ENCODE measurements at places on chromosomes 5 and 9.

- no peak for DNase-seq
These were observed 3.5 kb upstream of the WDR38 start for GRCh38 chr9:124849801-124850200.

GRCh38 chr5:55713871-55714270, 1.7 kb upstream of the SLC38A9 start:
- no peak for DNase-seq

GRCh38 chr5:145975361-145976066, 39.1 kb downstream of the SH3RF2 start:
- DNase-seq: no peak

DNA sequence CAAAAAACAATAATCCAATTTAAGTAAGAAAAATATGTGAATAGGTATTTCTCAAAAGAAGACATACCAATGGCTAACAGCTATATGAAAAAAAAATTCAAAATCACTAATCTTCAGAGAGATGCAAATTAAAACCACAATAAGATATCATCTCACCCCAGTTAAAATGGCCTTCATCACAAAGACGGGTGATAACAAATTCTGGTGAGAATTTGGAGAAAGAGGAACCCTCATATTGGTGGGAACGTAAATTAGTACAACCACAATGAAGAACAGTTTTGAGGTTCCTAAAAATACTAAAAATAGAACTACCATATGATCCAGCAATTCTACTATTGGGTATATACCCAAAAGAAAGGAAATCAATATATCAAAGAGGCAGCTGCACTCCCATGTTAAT, 94.3 kb downstream of the TMEM167A start:
- no peak for DNase-seq

DNA sequence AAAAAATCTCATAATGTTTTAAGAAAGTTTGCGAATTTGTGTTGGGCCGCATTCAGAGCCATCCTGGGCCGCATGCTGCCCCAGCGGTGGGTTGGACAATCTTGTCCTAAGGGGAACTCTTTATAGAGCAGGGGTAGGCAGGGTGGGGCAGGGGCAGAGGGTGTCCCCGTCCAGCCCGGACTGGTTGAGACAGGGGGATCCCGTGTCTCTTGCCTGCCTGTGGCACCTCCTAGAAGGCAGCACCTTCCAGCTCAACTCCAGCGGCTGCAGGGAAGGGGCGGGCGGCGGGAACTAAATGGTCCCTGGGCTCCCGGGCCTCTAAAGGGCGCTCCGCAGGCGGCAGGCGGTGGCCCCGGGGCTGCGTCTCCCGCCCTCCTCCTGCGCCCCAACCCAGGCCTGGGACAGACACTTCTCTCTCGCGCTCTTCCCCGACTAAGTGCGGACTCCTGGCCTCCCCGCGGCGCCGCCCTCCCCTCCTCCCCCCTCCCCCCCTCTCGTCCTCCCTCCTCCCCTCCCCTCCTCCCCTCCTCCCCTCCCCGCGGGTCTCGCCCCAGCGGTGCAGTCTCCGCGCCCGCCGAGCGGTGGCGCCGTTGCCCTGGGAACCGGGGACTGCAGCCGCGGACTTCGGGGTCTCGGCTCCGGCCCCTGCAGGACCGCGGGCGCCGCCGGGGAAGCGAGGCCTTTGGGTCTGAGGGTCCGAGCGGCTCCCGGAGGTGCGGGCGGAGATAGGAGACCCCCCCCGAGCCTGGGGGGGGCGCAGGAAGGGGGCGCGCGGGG, 132.6 kb downstream of the MRPL36 start:
- no peak for DNase-seq

DNA sequence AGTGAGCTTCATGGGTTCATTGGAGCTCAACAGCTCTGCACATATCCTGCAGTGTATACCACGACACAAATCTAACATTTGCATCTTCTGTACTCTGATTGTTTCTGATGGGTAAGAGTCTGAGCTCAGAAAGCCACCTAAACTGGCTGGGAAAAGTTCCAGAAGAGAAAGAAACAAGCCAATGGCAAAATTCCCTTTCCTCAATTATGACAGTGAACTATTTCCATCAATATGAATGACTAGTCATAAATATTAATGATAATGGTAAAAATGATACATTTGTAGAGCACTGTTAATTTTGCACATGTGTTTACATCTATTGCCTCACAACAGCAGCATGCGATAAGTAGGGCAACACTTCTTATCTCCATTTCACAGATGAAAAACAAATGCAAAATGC, 1101.6 kb upstream of the DMAC1 start:
- DNase-seq: no peak

GRCh38 chr9:100111235-100111634, 12.2 kb downstream of the INVS start:
- DNase-seq: peak; percentile 2

- DNase-seq: no peak
These were observed 391.6 kb downstream of the DMRTA1 start for GRCh38 chr9:22838266-22838665.

GRCh38 chr5:77621440-77621839, 17.1 kb downstream of the OTP start:
- DNase-seq: no peak

DNA sequence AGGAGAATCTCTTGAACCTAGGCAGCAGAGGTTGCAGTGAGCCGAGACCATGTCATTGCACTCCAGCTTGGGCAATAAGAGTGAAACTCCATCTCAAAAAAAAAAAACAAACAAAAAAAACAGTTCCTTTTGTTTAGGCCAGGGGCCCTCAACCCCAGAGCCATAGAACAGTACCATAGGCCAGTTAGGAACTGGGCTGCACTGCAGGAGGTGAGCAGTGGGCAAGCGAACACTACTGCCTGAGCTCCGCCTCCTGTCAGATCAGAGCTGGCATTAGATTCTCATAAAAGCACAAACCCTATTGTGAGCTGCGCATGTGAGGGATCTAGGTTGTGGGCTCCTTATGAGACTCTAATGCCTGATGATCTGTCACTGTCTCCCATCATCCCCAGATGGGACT, 49.1 kb upstream of the SUB1 start:
- no peak for DNase-seq

DNA sequence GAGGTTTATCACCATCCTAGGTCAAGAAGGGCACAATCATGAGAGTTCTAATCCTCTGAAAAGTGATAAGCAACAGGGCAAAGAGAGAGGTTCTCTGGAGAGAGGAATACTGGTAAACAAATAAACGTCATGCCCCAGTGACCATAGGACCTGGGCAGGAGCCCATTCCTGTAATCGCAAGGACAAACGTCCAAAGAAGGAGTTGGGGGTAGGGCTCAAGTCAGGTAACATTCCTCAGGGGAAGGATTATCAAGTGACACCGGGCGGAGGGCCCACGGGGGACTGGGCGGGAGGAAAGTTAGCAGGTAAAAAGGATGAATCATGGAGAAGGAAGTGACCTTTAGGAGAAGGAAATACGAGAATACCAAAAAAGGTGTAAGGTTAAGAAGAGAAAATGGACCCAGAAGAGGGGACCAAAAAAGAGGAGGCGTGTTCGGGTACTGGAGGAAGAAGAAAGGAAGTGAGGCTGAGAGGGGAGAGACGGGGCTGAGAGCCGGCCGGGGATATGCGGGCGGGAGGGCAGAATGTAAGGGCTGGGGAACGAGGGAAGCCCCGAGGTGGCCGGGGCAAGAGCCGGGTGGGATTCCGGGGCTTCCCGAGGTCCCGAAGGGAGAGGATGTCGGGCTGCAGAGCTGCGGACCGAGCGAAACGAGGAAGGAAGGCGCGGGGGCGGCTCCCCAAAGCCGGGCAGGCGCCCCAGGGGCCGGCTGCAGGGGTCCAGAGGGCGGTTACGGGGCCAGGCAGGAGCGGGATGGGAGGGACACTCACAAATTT, 583 bp downstream of the DIAPH1 start:
- DNase-seq: no peak

GRCh38 chr5:71932655-71933338, 174.5 kb upstream of the MAP1B start:
- DNase-seq: no peak

DNA sequence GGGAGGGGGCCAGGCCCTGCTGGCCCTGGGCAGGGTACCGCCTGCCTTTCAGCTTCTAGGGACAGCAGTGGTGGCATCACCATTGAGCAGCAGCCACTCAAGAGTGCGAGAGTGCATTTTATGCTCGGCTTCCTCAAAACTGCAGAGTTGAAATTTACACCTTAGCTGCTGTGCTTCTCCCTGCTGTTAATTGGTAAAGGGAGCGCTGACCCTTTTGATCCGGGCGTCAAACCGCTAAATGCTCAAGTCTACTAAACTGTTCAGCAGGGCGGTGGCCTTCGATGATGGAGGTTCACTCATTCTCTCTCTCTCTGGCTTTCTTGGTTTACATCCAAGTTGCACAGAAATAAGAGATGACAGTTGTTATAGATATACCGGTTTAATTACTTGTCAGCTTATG, 368.6 kb upstream of the IRX2 start:
- no peak for DNase-seq

DNA sequence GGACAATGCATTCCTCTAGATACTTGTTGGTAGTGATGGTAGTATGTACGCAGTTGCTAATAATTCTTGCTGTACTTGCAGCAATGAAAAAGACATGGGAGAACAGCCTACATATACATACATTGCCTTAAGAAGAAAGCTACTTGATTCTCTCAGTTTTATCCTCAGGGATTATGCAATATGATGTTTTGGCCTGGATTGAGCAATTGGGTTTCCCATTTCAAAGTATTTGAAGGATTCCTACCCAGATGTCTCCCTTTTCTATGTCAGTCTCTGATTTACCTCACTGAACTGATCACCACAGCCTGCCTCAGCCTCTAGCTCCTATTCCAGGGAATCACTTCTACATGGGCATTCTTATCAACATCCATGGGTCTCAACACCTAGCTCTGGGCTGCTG, 210.1 kb upstream of the CDH10 start:
- no peak for DNase-seq

DNA sequence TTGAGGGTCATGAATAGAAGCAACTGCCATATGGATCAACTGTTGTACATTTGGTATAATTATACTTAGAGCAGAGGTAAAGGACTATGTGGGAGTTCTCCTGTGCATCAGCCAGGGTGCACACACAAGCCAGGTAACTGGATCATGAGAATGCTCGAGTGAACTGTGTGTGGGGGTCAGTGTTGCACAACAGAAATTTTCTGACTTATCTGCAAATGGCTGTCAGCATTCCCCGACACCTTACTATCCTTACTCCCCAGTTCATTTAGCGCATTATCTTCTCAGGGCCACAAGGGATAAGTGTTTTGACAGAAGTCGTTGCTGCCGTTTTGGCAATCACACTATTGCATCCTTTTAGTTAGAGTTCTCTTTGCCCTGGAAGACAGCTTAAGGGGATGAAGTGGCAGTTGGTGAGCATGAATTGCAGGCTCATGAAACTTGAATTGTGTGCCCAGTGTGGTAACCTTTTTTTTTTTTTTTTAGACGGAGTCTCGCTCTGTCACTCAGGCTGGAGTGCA, 1.7 kb downstream of the CANX start:
- no peak for DNase-seq

- no peak for DNase-seq
These were observed 226.1 kb upstream of the PIK3R1 start for GRCh38 chr5:67989456-67989855.

DNA sequence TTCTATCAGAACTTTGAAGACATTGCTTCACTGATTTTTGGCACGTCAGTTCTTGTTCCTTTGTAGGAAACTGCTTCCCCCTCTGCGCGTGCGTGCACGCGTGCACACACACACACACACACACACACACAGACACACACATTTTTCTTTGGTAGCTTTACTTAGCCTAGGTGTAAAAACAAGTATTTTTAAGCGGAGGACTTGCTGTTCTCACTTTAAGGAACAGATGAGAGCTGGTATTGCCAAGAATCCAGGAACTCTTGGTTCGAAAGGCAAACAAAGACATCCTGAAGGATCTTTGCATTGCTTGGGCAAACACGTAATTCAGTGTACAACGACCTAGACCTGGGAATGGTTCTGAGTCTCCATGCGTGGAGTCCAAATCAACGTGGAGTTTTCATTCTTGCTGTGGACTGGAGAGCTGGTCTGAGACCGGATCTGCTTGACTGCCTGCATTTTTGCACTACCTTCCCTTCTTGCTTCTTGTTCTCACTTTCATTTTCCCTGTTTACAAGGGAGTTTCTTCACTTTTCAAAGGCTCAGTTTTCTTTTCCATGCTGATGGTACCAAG, 8.2 kb downstream of the TMEM268 start:
- DNase-seq: no peak

DNA sequence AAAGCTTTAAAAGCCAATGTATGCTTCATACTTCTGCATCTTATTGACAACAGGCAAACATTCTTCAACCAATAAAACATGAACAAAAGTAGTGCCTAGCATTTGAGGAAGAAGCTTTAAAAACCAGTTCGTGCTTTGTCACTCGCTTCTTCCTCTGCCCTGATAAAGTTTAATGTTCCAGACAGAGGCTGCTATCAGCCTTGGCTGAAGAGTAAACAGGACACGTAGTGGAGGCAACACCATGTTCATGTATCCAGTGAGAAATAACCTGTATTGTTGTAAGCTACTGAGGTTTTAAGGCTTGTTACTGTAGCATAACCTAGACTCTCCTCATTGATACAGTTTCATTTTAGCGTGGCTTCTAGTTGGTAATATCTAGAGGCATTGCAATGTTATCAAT, 3.2 kb upstream of the FUBP3 start:
- DNase-seq: no peak

DNA sequence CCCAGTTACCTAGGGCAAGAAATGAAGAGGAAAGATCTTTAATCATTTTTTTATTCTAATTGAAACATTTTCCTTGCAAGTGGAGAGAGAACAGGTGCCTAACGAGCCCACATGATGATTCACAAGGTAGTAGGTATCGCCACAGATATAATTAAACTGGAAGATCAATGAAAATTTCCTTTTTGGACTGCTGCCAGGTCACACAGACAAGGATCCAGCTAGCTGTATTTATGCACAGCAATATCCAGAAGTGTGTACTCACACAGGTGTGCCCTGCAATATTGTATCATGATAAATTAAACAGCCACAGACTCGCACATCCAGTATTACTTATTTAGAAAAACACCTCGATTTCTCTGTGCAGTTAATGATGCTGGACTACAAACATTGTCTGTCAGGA, 294.0 kb upstream of the SMARCA2 start:
- no peak for DNase-seq

DNA sequence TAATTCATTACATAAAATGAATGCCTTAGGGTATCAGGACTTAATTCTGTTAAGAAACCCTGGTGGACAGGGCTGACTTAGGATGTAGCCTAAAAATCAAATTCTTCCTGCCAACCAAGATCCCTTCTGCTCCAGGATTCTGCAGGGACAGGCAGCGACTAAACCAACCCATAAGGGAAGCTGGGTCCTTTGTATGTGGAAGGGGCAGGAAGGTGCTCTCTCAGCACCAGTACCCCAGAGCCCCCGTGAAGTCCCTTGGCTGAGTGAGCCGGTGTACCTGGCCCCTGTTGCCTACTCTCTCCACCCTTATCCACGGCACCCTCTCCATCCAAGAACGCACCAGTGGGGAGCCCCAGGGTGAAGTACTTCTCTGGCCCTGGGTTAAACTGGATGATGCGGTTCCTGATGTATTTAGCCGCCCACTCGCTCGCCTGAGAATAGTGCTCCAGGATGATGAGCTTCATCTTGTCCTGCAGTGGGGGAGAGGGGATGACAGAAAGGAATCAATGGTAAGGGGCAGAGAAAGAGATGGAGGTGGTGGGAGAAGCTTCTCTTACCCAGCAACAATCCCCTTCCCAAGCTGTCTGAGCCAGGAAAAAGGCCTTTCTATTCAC, 1.1 kb downstream of the GNPDA1 start:
- DNase-seq: no peak

GRCh38 chr9:92952906-92953610, 5.7 kb downstream of the FGD3 start:
- DNase-seq: no peak

GRCh38 chr9:94639061-94639998, at the start of gene FBP1:
TSS of gene FBP1 (minus strand) at chr9:94639518. CDS start at chr9:94639310, 208 bp downstream.
- DNase-seq: no peak

All from esophagus squamous epithelium (tissue), 5 donors.